ENCODE measurements at places on chromosomes 4 and X.

DNA sequence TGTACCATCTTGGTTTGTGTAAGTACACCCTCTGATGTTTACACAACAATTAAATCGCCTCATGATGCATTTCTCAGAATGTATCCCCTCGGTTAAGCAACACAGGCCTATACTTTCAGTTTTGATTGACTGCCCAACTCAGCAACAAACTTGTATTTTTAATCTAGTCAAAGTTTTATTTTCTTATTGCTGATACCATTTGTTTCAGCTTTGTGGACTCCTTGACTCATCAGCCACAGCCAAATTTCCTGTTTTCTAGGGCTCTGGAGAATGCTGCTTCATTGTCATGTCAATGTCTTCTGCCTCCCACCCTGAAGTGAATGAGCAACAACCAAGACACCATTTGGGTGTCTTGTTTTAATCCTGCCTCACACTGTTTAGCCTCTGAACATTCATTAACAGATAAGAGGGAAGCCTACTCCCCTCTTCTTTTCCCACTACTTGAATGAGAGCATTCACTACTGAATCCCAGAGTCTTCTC, 14.0 kb downstream of the BBS12 start:
- DNase-seq, result no peak

- no peak for DNase-seq
These were observed 15.6 kb upstream of the SPRY1 start for GRCh38 chr4:123380728-123381716.

DNA sequence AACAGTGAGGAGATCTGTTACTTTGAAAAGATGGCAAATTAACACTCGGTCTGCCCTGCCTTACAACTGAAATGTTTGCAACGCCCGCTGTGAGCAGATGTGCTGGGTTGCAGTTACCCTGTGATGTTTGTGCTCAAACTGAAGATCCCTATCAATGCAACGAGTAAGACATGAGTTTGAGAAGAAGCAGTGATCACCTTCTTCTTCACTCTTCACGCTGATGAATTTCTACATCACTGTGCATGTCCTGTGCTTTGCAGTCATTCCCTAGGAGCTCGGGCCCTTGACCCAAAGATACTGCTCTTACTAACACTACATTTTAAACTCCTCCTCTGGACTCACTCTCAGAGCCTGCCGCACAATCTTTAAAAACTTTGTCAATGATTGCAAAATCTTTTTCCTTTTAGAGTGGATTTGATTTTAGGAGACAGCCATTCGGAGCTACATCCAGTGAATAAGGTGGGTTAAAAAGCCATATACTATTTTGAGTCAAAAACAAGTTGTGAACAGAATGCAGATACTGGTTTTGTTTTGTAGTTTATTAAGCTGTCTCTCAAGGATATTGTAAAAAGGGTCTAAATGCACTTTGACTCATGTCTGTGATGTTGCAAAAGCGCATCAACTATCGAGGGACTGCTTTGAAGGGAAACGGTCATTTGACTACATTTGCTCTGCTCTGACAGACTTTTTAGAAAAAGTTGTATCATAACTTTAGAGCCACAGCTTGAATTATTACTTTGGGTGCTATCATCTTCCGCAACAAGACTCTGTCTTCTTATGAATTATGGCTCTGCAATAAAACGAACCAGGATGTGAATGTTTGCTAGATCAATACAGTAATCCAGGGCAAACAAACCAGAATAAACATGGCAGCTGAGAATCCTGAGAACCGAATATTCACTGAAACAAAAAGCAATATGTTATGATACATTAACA, 5.7 kb upstream of the RHOH start:
- no peak for DNase-seq

GRCh38 chr4:15451866-15452765, 17.6 kb upstream of the CC2D2A start:
- DNase-seq, result no peak

GRCh38 chr4:158644760-158645159, 26.9 kb downstream of the C4orf46 start:
- no peak for DNase-seq

GRCh38 chrX:150694738-150695410, 1.7 kb downstream of the MTMR1 start:
- peak; percentile 25 for DNase-seq

- no peak for DNase-seq
These were observed 32.5 kb upstream of the AP1AR start for GRCh38 chr4:112199041-112199440.

GRCh38 chr4:128451270-128451905, 163.8 kb upstream of the PGRMC2 start:
- DNase-seq, result no peak

GRCh38 chr4:24507439-24507838, 76.9 kb downstream of the DHX15 start:
- no peak for DNase-seq

- peak; percentile 17 for DNase-seq
These were observed 100.1 kb downstream of the REPS2 start for GRCh38 chrX:17046478-17047097.

DNA sequence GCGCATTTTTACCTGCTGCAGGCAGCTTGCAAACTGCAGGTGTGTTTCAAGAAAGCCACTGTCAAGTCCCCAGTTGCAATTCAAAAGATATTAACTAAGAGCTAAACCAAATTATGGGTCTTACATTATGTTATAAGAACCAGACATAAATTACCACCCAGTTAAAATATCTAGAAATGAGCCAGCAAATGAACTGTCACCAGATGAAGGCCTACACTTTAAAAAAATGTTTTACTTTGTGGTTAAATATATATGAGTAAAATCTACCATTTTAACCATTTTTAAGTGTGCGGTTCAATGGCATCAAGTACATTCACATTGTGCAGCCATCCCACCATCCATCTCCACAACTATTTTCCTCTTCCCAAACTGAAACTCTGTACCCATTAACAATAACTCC, 32.0 kb upstream of the TMEM131L start:
- no peak for DNase-seq

Data from CD4-positive, alpha-beta T cell treated with Interferon gamma for 1 hour (primary cell).